ENCODE measurements at places on chromosomes 4 and X.

- no peak for DNase-seq
Measured at GRCh38 chr4:71749008-71749594, 34.8 kb downstream of the GC start.

DNA sequence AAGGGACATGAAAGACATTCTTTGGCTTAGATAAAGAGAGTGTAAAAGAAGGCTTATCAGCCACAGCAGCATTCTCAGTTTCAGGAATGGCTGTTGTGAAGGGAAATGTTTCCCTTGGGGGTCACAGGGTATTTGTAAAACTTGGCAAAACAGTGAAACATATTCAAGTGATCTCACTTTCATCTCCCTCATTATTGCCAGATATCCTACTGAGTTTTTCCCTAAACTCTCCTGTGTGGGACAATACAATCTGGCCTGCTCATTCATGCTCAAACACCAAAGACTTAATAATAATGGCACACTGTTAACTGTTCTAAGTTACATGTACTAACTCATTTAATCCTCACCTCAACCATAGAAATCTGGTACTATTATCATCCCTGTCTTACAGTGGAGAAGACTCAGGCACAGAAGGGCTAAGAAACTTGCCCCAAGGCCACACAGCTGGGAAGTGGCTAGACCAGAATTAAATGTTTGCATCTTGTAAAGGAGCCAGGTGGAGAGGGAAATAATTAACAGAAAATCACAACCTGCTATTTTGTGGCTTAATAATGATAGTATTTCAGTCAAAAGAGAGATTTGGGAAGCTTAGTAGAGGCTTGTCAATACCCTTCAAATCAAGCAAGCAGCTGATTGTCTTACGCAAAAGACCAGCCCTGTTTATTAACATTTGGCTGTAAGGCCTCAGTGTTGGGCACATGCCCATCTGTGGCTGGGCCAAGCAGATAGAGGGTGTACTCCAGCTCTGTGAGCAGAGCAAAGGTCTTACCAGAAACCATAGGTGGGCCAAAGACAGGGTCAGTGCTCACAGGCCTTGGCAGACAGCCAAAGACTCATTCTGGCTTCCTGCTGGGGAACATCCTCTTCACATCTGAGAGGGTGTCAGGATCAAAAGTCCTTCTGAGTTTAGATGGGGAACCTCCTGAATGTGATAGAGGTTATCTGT, 17.3 kb downstream of the SMPX start:
- no peak for DNase-seq

GRCh38 chr4:18291256-18291655, 269.7 kb upstream of the LCORL start:
- DNase-seq: no peak

- no peak for DNase-seq
Measured at GRCh38 chr4:121776610-121777401, 11.8 kb upstream of the SMIM43 start.

DNA sequence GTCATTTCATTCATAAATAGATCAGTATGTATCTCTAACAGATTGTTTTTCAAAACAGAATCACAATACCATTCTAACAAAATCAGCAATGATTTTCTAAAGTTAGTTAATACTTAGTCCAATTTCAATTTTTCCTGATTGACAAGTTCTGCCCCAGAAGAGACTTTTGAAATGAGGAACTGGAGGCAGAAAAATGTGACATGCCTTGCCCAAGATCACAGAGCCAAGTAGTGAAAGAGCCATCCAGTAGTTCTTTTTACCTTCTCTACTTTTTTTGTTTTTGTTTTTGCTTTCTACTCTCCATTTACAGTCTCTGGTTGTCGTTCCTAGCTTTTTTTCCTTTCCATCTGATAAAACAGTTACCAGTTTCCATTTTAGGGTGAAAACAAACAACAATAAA, 129.3 kb upstream of the TMEM164 start:
- no peak for DNase-seq

Data from NCI-H2081 (cell line).